ENCODE measurements at places on chromosomes 1 and 21.

DNA sequence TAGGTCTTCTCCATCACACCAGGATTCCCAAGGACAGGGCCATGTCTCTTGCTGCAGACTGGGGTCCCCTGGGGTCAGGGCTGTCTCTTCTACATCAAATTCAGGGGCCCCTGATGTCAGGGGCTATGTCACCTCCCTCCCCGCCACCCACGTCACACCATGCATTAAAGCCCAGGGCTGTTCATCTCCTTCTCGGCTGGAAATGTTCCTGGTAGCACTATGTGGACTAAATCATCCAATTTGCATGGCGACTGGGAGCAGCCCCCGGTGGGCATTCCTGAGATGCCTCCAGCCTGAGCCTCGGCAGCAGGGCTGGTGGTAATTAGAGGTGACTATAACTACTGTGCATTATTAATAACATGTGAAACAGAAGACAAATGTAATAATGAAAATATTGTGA lies 151.7 kb upstream of the HMGB4 start:
- DNase-seq: no peak

GRCh38 chr21:15682977-15683376 lies 46.8 kb upstream of the USP25 start:
- DNase-seq: no peak

DNA sequence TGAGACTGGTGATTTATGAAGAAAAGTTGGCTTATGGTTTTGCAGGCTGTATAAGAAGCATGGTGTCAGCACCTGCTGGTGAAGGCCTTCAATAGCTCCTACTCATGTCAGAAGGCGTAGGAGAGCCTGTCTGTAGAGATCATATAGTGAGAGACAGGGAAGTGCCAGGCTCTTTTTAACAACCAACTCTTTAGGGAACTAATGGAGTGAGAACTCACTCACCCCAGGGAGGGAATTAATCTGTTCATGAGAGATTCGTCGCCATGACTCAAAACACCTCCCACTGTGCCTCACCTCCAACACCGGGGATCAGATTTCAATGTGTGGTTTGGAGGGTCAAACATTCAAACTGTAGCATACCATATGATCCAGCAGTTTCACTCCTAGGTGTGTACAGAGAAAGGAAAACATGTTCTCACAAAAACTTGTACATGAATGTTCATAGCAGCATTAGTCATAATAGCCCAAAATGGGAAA lies 72.6 kb downstream of the TTC3 start:
- DNase-seq: no peak

- DNase-seq: no peak
Measured at GRCh38 chr1:243179720-243180119, 75.4 kb downstream of the CEP170 start.

- no peak for DNase-seq
Measured at GRCh38 chr1:3610527-3611169, 660 bp downstream of the MEGF6 start.

- no peak for DNase-seq
Measured at GRCh38 chr1:12271033-12271432, 41.2 kb downstream of the VPS13D start.

- no peak for DNase-seq
Measured at GRCh38 chr21:38955495-38955894, 149.8 kb downstream of the ETS2 start.

DNA sequence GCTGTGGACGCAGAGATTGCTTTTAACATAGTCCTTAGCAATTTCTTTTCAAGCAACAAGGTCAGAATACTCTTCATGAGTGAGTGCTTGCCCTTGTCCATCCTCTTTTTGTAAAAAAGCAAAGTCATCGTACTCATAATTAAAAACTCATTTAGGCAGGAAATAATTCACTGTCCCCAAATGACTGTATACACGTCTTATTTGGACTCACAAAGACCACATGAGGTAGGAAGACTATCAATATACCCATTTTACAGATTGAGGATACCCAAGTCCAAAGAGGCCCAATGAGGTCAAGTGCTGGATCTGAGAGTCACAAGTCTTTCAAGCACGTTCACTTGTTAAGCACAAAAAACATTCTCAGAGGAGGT lies 13.2 kb downstream of the ITPKB start:
- DNase-seq: no peak

DNA sequence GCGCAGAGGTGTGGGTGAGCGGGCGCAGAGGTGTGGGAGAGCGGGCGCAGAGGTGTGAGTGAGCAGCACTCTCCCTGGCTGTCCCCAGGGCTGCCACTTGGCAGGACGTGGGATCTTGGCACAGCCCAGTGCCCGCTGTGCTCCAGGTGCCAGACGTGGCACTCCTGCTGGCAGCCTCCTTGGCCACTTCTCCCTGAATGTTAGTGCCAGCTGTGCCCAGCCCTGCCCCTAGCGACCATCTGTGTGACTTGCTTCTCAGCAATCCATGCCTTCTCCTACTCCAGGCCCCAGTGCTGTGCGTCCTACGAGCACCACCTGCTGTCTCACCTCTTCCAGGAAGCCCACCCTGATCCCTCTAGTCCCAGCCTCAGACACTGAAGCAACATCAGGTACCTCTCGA lies 30.5 kb downstream of the KRTAP10-1 start:
- DNase-seq: no peak

GRCh38 chr1:151790940-151791651 lies 796 bp upstream of the TDRKH start:
- no peak for DNase-seq

GRCh38 chr1:51157395-51157794 lies 55.4 kb downstream of the C1orf185 start:
- DNase-seq: no peak

DNA sequence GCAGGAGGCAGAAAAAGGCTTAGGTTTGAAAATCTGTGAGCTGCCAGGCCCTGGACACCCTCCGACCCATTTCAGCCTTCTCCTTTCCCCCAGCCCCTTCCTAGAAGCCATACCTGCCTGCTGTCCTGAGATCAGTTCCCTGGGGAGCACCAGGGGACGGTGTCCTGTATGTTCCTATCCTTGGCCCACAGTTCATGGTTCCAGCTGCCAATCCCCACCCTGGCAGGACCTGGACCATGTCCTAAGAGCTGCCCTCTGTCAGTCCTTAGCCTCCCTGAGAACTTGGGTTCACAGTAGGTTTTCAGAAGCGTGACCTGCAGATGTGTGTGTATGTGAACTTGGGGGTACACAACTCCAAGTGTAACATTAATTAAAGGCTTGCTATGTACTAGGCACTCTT lies 3.8 kb downstream of the TCEA3 start:
- no peak for DNase-seq

DNA sequence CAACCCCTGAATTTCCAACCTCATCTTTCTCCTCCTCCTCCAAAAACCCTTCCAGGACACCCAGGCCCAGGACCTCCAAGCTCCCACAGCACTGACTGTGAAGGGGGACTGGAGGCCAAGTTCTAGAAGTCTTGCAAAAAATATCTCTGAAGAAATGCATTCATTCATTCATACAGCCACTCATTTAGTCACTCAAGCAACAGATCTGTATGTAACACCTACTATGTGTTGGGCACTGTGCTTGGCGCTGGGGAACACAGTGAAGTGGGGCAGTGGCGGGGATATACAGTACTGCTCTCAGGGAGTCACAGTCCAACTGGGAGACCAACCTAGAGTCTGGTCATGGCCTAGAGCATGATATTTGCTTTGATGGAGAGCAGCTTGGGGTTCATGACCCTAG lies 15.3 kb upstream of the TNFRSF1B start:
- no peak for DNase-seq

DNA sequence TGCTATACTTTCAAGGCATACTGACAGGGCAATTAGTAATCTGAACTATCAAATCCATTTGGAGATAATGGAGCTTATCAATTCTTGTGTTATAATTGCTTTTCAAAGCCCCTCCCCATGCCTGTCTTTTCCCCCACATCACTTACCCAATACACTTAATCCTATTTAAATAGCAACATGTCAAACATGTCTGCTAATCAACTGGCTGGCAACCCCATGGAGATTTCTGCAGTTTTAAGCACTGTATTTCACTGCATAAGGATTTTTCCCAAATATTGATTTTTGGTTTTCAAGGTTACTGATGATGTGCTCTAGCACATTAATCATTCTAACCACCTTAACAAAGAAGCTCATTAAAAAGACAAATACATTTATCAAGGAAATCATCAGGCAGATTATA lies 800.3 kb downstream of the PLA2G4A start:
- DNase-seq: no peak

- DNase-seq: no peak
Measured at GRCh38 chr1:10528066-10529014, 53.6 kb downstream of the PEX14 start.

GRCh38 chr1:62732331-62732730 lies 44.1 kb upstream of the DOCK7 start:
- DNase-seq: no peak

- DNase-seq: no peak
Measured at GRCh38 chr1:42482635-42483153, 19.6 kb downstream of the CCDC30 start.

DNA sequence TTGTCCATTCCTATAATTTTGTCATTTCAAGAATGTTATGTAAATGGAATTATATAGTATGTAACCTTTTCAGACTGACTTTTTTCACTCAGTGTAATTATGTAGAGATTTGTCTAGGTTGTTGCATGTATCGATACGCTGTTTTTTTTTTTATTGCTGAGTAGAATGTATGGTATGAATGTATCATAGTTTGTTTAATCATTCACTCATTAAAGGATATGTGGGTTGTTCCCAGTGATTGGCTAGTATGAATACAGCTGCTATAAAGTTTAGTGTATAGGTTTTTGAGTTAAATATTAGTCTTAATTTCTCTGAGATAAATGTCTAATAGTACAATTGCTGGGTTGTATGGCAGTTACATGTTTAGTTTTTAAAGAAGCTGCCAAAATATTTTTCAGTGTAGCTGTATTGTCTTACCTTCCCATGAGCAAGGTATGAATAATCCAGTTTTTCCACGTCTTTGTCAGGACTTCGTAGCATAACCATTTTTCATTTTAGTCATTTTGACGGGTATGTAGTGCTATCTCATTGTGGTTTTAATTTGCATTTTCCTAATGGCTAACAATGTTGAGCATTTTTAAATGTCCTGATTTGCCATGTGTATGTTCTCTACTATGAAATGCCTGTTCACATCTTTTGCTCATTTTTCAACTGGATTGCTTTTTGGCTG lies 22.4 kb downstream of the CASQ2 start:
- DNase-seq: no peak

- DNase-seq: no peak
Measured at GRCh38 chr1:89710498-89711139, 77.7 kb downstream of the LRRC8C start.

GRCh38 chr1:245258271-245258920 lies 103.6 kb downstream of the KIF26B start:
- no peak for DNase-seq

GRCh38 chr1:74842726-74843125 lies 109.8 kb downstream of the TYW3 start:
- DNase-seq: no peak

- no peak for DNase-seq
Measured at GRCh38 chr1:110428946-110429345, 21.5 kb upstream of the LAMTOR5 start.

DNA sequence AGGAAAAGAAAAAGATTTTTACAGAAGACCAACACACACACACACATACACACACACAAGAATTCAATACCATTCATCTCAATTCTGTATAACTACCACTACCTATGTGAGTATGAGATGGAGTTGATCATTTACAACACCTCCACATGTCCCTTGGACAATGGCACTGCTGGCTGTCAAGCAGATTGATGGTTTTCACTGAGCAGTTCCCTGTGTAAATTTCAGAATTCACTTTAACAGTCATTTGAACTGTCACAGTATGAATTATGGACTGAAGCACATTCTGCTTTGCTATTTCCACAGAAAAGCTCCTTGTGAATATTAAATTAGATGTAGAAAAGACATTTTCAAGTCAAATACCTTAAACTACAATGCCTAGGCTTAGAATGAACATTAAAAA lies 14.3 kb downstream of the KCNT2 start:
- DNase-seq: no peak

DNA sequence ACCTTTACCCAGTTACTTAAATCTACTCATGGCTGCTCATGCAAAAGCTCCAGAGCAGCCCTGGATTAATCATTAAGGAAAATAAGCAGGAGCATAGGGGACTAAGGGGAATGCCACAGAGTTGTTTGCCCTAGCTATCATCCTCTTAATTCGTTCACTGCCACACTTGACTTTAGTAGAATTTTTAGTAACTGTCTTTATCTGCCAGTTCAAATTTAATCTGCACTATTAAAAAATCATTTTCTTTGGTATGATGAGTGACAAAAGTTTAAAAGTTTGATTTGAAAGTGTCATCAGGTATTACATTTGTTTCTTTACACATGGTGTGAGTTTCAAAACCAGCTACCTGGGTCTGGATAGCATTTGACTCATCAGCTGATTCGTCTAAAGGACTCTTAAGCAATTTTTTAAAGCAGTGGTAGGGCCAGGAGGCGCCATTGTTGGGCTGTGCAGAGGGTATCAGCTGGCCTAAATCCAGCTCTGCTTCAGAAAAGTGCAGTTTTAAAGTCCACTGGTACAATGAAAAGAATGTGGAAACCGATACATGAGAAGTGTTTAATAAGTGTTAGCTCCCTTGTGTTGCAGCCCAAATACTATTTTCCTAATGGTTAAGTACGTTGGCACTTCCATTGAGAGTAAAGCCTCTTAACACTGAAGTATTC lies 69.9 kb upstream of the DR1 start:
- no peak for DNase-seq

GRCh38 chr1:208185801-208186231 lies 58.4 kb downstream of the PLXNA2 start:
- DNase-seq: no peak

DNA sequence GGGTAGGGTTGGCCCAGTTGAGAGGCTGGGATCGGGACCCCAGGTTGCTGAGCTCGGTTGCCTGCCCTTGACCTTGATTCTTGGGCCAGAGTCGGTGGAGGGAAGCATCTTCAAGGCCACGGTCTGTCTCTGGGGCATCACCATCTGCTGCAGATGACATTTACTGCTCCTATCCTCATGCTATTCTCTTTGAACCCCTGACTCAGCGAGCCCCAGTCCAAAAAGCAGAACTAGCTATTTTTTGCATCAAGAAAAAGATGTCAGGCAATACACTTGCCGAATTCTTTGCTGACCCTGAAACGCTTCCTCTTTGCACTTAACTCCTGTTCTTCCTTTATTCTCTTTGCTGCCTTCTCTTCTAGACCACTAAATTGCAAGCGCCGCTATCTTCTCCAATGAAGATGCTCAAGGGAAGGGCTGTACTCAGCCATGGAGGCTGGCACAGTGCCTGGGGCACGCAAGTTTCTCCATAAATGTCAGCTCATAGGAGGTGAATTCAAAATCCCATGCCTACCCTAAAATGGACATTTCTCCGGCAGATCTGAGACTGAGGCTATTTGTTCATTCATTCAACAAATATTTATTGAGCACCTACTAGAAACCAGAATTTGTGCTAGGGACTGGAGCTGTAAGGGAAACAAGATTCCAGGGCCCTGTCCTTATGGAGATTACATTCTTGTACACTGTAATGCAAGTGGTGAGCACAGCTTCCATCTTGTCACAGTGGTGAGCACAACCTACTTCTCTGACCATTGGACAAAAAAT lies 20.5 kb upstream of the CAPZB start:
- DNase-seq: no peak

- no peak for DNase-seq
Measured at GRCh38 chr1:224880593-224881307, 48.7 kb upstream of the DNAH14 start.

- DNase-seq: no peak
Measured at GRCh38 chr1:68470388-68470970, 20.7 kb upstream of the RPE65 start.
